ENCODE measurements at places on chromosomes 3 and 15.

DNA sequence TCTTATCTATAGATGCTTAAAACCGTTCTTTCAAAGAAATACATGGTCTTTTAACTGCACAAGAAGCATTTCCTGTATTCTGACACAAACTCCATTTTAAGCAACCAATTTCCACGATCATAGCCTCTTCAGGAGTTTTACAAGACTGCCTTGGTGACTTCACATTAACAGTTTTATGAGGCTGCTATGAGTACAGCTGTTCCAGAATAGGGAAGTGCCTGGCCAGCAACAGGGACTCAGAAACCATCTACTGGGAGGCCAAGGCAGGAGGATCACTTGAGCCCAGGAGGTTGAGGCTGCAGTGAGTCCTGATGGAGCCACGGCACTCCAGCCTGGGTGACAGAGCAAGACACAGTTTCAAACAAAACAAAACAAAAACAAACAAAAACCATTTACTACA is 78.4 kb downstream of the B3GNT5 start:
- no peak for DNase-seq

DNA sequence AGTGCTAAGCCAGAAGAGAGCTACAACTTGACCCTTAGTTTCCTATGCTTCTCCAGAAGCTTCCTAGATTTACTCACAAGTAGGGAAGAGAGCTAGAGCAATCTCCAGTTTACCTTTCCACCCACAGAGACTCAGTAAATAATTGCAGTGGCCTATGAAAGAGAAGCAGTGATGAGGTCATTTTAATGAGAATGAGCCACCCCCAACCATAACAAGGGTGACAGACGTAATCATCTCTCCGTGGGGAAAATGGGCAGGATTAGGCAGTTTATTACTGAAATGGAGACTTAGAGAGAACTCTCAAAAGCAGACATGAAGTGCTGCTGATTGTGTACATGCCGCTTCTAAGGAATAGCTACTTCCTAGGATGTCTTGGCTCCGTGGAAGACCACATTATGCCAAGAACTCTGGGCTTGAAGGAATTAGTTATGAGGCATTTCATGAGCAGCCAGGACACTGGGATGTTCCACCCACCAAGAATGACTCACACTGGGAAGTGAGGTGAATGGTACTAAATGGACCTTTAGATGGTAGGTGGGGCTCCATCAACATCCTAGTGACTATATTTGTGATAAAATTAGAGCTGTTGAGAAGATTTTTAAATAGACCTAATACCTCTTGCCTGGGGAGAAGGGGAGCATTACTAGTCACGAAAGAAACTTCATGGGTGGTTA is 160.9 kb downstream of the EDEM1 start:
- no peak for DNase-seq

- no peak for DNase-seq
These were observed 16.1 kb upstream of the LYSMD4 start for GRCh38 chr15:99749386-99749785.

GRCh38 chr15:101349047-101349951 is 54.3 kb upstream of the SNRPA1 start:
- DNase-seq = no peak

- DNase-seq = no peak
These were observed 31.1 kb downstream of the ACKR4 start for GRCh38 chr3:132628157-132628556.

- no peak for DNase-seq
These were observed 93.4 kb upstream of the CTDSPL start for GRCh38 chr3:37768107-37768809.

DNA sequence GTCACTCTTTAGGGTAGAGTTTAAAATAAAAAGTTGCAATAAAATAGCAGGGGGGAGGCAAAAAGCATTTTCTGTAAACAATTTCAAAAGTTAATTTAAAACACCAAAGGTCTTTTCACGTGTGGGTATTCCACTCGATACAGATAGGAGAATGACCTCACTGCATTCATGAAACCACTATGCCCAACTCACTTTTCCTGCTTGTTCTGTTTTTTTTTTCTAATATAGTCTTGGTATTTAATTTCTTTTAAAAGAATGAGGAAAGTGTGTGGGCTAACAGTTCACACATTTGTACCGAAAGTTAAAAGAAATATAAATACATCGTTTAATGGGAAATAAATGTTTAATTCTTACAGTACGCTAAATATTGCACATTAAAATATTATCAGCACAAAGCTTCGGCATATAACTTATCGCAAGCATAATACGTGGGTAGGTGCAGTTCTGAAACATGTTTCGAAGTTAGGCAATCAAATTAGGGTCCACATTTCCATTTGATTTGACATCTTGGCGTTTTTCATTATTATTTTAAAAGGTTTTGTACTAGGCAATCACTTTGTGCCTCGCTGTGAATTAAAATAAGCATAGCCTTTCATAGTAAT is 41.4 kb downstream of the VGLL4 start:
- no peak for DNase-seq

DNA sequence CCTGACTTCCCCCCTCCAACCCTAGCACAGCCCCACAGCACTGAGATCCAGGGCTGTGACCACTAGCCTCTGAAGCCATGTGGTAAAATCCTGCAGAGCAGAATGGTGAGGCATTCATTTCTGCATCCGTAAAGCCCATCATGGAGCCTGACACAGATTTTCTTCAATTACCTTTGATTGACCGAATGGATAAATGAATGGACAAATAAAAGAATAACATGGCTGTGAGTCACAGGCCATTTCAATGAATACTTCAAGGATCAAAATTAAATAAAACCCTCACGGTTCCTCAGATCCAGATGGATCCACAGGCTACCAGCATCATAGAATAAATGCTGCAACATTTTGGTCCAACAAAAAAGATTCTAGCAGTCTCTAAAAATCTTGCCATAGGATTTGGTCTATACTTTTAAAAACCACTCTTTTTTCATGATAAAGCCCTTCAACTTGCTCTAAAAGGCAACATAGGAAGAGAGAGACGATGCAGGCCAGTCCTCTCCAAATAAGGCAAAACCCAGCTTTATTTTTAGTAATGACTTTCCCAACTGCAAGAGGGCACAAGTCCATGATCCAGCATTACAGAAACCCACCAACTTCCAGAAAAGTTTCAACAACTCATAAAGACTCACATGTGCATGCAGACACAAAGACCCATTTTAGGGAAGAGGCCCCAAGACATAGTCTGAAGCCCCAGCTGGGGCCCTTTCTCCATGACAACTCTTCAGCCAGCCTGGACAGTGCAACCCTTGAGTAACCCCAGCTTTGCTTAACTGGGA is 52.4 kb upstream of the MRPS22 start:
- DNase-seq = no peak

GRCh38 chr15:90860450-90860849 is 7.9 kb upstream of the FURIN start:
- DNase-seq = no peak

DNA sequence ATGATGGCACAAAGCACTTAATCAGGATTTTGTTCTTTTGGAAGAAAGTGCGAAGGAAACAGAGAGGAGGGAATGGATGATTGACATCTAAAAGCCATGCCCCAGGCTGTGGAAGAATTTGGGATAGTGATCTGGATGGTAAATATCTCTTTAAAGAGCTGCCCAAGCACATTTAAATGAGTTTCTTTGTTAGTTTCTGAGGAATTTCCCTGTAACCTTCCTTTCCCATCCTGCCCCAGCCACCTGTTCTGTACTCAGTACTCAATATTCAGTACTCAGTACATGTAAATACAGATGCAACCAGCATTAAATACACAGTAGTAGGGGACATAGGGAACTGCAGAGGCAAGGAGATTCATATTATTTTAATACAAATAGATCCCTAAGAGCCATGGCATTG is 7.8 kb upstream of the CORO2B start:
- DNase-seq = no peak

DNA sequence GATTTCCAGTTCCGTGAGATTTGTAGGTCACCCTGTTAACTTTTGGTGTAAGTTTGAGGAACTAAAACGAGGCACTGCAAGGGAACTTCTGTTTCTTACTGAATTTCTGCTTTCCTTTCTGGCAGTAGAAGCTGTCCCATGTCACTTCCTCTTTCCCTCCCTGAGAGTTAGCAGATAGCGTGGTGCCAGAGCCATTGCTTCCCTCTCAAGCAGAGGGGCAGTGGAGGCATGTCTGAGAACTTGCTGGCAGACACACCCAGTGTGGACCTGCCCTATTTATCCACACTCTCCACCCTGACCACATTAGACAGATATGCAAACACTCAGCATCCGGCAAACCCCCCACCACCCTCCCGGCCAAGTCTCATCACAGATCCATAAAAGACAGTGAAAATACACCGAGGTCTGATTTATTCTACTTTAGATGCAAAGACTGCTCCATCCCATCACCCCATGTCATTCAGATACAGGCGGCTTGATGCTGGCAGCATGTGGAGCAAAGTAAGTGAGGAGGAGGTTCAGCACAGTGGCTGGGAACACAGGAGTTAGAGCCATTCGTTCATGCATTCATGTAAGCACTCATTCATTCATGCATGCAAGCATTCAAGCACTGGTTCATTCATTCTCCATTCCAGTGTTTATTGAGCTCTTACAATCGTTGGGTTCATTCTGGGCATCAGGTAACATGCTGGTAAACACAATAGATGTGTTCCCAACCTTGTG is 324.7 kb downstream of the SHQ1 start:
- DNase-seq = peak; percentile 58

GRCh38 chr3:196179380-196180308 is 31.6 kb downstream of the ZDHHC19 start:
- DNase-seq = peak; percentile 82

DNA sequence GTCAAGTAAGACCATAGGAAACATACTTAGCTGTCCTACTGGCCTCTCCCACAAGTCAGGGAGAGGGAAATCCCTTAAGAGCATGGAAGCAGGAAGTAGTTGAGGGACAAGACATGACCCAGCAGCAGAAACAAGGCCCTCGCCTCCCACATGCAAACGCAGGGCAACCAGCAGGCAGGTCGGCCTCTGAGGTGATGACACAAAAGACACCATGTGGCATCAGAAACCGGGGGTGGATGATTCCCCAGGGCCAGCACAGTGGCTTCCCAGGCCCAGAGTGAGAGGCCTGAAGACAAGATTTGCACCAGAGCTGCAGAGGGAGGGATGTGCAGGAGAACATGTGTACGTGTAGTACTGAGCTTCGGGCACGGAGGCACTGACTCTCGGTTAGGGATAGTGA is 26.3 kb downstream of the PXYLP1 start:
- no peak for DNase-seq

DNA sequence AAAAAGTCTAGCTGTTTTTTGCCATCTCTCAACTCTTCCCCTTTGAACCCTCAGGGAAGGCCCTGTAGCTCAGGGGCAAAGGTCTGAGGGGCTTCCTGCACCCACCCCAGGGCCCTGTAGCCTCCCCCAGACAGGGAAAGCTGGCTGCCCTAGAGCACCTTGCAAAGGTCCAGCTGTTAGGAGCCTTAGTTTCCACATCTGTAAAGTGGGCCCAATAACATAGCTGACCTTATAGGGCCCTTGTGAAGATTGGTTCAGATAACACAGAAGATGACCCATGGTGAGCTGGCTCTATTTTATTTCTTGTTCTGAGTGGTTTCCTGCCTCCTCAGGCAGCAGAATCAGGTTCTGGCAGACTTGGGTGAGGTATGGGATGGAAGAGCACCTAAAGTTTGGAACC is 55.2 kb upstream of the SMAD6 start:
- DNase-seq = no peak

- no peak for DNase-seq
These were observed 3.4 kb downstream of the KLF15 start for GRCh38 chr3:126353694-126354321.

- DNase-seq = no peak
These were observed 7.9 kb upstream of the DNAJC17 start for GRCh38 chr15:40815042-40815698.

DNA sequence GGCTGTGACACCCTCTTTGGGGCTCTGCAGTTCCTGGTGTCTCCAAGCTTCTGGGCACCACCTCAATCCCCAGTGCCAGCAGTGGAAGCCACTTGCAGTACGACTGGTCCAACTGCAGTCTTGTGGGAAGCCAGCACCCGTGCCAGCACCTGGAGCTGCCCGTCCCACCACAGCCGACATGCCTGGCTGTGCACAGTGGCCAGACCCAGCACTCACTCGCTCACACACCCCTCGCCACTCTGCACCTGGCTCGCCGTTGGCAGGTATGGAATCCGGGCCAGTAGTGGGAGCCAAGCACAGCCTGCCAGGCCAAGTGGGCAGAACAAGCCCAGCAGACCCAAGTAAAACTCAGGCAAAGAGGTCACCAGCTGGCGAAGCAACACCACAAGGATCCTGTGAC is 64.1 kb upstream of the IMPG2 start:
- no peak for DNase-seq

GRCh38 chr3:177807150-177807875 is 610.0 kb upstream of the TBL1XR1 start:
- no peak for DNase-seq

DNA sequence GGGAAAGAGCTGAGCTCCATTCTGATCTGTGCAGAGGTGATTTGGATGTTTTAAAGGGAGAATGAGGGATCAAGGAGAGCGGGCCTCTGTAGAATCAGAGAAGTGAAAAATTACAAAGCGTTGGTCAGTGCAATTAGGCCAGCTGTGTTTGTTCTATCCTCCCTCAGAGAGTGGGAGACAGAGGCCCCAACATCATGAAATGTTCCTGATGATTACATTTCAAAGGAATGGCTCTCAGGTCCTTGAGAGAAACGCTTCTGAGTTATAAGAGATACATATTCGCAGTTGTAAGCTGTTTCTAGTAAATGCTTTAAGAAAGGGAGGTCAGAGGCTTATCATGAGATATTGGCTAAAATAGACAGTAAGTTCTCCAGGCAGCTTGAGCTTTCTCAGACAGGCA is 15.7 kb upstream of the CAND2 start:
- no peak for DNase-seq

GRCh38 chr3:2921903-2922302 is 188.3 kb downstream of the IL5RA start:
- peak; percentile 49 for DNase-seq

- DNase-seq = peak; percentile 80
These were observed 65.6 kb downstream of the SLC6A6 start for GRCh38 chr3:14467814-14468620.

GRCh38 chr3:55500555-55501330 is 13.6 kb upstream of the WNT5A start:
- DNase-seq = no peak

DNA sequence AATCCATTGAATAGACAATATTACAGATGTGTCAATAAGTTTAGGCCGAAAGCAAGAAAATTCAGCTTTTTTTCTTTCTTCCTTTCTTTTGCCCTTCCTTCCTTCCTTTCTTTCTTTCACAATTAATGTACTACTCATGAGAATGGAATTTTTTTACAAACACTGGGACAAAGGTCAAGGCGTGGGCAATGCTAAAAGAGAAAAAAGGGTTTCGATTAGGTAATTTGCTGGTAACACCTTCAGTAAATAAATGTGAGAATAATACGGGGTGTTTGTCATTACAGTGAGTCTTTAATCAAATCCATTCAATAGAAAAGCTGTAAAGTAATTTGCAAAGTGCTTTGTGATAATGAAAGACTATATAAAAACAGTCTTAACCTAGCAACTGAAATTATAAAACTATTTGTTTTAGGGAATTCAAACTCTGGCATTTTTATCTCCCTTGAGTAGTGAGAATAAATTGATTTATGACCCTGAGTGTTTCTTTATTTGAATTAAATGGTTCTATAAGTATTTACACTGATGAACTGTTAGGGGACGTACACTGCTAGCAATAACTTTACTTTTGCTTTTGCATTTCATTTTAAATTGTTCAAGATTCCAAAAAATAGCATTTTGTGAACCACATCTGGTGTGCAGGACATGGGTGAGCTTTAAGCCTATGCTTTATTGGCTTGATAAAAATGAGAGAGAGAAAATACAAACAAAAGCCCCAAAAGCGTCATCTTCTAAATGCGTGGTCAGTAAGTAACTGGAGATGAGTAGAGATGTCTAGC is 104.2 kb upstream of the THRB start:
- DNase-seq = no peak

All from GM20000 (cell line).